Mesenchymal stem cell (in vitro differentiated cells and primary cell): ENCODE measurements at places on chromosomes 3 and 15.
A peak's percentile ranks its signal among the peaks of the same experiment; 100 is the strongest.

DNA sequence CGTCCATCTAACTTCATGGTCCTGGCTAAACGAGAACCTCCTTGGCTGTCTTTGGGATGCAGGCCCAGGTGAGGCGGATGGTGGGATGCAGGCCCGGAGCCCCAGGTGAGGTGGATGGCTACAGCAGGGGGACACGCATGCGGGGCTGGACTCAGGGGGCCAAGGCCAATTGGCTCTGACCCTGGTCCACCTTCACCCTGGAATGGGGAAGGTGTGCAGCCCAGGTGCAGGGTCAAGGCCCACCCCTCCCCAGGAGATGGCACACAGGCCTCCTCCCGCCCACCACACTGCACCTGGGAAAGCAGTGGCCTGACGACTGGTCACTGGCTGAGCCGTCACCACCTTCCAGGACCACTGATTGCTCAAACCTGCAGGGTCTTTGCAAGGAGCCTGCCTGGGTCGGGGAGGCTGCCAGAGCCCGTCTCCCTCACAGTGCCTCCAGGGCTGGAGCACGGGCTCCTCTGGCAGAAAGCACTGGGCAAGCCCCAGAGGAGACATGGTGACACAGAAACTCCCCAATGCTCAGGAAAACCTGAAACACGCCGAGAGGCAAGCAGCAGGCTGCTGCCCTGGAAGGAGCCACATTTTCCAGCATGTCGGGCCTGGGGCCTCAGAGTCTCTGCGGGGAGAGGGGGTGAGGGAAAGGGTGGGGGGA lies 159.6 kb downstream of the LRRK1 start:
- H3K27me3 ChIP-seq, result peaks cover 4% of the 10 kb centered on the region
- no peaks in the 10 kb centered on the region for H3K36me3 ChIP-seq
- DNase-seq, result no peak
- H3K27ac ChIP-seq, result no peak overlapping the region
- H3K4me3 ChIP-seq, result no peak overlapping the region

DNA sequence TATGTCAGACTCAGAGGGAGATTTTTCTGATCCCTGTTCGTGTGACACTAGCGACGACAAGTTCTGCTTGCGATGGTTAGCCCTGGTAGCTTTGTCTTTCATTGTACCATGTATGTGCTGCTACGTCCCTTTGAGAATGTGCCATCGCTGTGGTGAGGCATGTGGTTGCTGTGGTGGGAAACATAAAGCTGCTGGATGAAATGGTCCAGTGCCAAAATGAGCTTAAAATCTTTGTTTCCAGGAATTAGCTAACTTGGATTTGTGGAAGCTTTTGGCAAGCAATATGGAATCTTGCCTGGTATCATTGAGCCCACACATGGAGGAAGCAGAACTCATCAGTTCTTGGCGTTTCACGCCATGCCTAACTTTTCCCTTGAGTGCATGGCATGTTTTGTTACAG lies 98.8 kb downstream of the SPRED1 start:
- DNase-seq, result no peak
- H3K27me3 ChIP-seq, result no peaks in the 10 kb centered on the region

DNA sequence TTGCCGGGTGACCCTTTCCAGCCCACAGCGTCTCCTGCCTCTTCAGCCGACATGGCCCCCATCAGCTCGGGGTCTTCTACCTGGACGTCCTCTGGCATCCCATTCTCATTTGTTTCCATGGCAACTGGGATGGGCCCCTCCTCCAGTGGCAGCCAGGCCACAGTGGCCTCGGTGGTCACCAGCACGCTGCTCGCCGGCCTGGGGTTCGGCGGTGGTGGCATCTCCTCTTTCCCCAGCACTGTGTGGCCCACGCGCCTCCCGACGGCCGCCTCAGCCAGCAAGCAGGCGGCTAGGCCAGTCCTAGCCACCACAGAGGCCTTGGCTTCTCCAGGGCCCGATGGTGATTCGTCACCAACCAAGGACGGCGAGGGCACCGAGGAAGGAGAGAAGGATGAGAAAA lies 170.2 kb downstream of the FEZF2 start:
- DNase-seq, result no peak
- peak overlapping the region; percentile 15 for H3K4me3 ChIP-seq
- no peaks in the 10 kb centered on the region for H3K4me1 ChIP-seq
- no peak overlapping the region for H3K27ac ChIP-seq

DNA sequence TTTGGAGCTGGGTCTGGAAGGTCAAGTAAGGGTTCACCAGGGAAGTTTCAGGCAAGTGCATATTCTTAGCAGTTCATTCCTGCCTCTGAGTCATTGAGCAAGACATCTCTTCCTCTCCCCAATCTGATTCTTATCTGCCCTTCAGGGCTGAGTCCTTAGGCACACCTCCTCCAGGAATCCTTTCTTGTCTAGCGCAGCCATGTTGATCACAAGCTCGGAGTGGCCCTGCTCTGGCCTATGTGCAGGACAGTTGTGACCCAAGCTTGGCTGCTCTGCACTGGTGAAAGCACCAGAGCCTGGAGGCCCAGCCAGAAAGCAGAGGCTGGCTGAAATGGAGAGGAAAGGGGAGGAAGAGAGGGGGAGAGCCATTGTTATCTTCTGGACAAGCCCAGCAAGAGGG lies 30.9 kb upstream of the MRPS22 start:
- no peak overlapping the region for H3K4me3 ChIP-seq
- peak; percentile 57 for DNase-seq
- H3K27ac ChIP-seq, result no peak overlapping the region
- peaks cover 30% of the 10 kb centered on the region for H3K4me1 ChIP-seq

GRCh38 chr3:184808021-184808420 lies 3.9 kb upstream of the VPS8 start:
- no peaks in the 10 kb centered on the region for H3K27me3 ChIP-seq
- H3K36me3 ChIP-seq, result no peaks in the 10 kb centered on the region
- DNase-seq, result no peak
- H3K4me3 ChIP-seq, result no peak overlapping the region

GRCh38 chr3:129656659-129657247 lies 50.3 kb upstream of the PLXND1 start:
- no peak for DNase-seq
- no peaks in the 10 kb centered on the region for H3K36me3 ChIP-seq
- peaks cover 3% of the 10 kb centered on the region for H3K4me1 ChIP-seq
- peak overlapping the region; percentile 12 for H3K27ac ChIP-seq
